MM.1S (cell line): ENCODE measurements at places on chromosomes 2 and 18.
A peak's percentile ranks its signal among the peaks of the same experiment; 100 is the strongest.

- DNase-seq = no peak
Measured at GRCh38 chr18:77096936-77097886, 35.4 kb downstream of the MBP start.

DNA sequence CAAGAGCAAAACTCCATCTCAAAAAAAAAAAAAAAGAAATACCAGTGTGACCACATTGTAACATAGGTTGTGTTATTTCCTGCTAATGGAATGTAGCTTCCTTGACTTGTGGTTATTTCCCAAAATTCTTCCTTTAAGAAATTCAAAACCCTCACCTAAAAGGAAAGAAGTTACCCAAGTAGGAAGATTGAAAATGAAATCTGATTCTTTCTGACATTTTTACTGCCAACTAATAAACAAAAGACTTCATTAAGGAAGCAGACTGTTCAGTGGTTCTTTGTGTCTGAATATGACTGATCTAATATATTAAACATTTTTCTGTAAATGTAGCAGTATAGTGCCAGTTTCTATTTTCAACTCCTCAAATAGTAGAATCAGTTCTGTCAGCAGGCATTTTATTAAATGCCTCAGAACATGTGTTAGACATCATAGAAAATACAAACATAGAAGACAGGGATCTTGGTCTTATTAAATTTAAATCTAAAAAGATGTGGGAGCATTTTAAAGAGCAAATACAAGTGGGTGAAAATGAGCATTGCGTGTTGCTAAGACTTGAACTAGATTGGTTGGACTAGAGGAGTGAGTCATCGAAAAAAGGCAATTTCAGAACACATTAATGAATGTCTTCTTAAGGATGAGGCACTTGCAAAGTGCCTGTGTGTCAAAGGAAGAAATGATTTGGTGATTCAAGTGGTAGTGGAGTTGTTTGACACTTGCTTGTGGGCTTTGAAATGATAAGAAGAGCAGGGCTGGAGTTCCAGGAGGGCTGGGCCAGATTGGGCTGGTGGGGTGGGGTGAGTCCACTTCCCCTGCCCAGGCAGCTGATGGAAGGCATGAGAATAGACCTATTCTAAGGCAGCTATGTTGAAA, 53.4 kb downstream of the PKP4 start:
- no peak for DNase-seq

- no peak for DNase-seq
Measured at GRCh38 chr2:64262071-64262470, 117.9 kb upstream of the PELI1 start.

- peak; percentile 62 for DNase-seq
Measured at GRCh38 chr2:67476809-67477790, 80.0 kb downstream of the ETAA1 start.

- no peak for DNase-seq
Measured at GRCh38 chr2:235803028-235803427, 309.2 kb downstream of the AGAP1 start.

- no peak for DNase-seq
Measured at GRCh38 chr2:72612614-72613160, 213.1 kb downstream of the EXOC6B start.

GRCh38 chr2:217626926-217627325, 375.9 kb downstream of the TNS1 start:
- no peak for DNase-seq

DNA sequence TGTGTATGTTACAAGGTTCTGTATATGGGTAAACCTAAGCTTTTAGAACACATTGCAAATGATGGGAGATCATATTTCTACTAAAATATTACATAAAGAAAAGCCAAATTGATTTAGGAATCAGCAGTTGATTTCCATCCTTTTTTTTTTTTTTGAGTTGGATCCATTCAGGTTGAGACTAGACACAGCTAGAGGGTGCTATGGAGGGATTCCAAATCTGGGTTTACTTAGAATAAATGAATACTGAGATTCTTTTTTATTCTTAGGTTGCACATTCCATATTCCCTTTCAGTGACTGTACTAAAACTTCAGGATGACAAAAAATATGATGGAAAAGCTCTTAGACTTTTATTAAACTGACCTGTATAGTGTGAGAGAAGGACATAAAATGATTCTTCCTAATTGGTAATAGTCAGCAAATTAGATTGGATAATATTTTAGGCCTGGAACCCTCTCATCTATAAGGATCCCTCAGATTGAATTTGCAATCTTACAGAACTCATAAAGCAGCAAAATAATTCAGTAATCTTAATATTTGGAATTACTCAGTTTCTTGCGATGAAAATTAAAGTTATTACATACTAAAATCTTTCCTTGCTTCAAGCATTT, 183.3 kb upstream of the SESTD1 start:
- DNase-seq = no peak

DNA sequence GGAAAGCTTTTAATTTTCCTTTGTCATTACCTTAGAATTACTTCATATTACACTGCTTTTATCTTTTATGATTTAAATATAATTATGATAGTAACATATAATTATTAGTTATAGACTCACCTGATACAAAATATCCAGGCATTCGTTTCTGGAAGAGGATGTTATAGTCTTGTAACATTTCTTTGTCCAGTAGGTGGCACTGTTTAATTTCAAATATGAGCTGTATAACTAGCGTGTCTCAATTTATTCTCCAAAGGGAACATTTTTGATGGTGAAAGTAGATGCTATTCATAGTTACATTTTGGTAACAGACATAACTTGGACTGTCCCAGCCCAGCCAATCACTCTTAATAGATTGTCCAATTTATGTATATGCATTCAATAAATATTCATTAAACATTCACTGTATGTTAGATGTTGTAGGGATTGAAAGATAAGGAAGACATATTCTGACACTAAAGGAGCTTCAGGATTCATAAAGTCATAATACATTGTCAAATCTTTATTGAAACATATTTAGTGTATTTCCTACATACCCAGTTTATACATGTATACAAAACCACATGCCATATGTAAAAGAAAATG, 19.2 kb downstream of the DAW1 start:
- DNase-seq = peak; percentile 58

GRCh38 chr2:152127628-152128027, 28.8 kb upstream of the CACNB4 start:
- DNase-seq = no peak

GRCh38 chr2:152537081-152537651, 180.1 kb downstream of the PRPF40A start:
- no peak for DNase-seq

- DNase-seq = no peak
Measured at GRCh38 chr2:121435790-121436189, 94.9 kb upstream of the RNU4ATAC start.

GRCh38 chr2:159818940-159819339, 20.9 kb upstream of the CD302 start:
- no peak for DNase-seq

DNA sequence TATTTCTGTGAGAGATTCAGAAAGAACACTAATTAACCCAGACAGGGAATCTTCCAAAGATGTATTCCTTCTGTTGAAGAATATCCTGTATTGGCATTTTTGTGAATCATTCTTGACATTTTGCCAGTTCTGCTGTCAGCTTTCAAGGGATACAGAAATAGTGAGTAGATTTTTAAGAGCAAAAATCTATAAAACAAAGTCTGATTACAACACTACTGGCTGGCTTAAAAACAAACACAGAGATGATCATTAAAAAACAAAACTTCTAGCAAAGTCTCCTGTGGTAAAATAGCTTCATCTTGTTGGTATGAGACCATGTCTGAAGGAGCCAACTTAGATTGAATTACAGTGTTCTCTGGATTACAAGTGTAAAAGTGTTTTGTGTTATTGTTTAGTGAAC, 866.3 kb upstream of the KLHL29 start:
- DNase-seq = no peak

GRCh38 chr2:234025891-234026401, 24.6 kb upstream of the SPP2 start:
- DNase-seq = no peak

GRCh38 chr2:24410976-24411375, 50.6 kb upstream of the ITSN2 start:
- no peak for DNase-seq

DNA sequence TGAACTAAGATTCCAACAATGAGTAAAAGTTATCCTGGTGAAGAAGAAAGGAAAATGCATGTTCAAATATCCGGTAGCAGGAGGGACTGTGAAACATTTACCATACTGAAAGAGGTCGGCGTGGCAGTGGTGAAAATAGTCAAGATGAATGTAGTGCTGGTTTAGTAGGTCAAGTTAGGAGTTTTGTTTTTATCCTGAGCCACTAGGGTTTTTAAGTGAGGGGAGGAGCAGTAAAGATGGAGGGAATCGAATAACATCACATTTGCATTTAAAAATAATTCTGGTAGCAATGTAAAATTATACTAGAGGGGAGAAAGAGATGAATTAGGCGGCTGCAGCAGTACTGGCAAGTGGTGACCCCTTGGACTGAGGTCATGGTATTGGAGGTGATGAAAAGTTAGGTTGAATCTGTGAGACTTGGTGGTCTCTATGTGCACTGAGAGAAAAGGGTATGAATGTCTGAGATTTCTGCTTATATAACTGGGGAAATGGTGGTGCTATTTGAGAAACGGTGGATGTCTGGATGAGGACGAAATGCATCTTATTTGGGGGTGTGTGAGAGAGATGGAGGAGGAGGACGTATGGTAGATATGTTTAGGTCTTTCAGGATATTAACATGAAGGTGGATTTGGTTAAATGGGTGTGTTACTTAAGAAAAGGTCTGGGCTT, 5.9 kb downstream of the VAPA start:
- DNase-seq = no peak

DNA sequence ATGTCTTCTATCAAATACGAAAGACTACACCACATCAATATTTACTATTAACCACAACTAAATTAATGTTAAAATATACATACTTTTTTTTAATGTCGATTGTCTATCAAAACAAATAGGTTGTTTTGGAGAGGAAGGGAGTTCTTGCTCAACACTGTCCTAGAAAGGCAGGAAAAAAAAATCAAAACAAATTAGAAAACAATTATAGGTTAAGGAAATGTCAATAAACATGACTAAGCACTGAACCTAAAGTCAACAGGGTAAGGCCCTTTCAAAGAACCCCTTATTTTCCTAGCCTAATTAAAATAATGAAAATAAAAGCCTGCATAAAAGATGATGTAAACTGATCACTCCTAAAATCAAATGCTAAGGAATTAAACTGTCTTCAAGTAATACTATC, 2.8 kb downstream of the CEP76 start:
- DNase-seq = no peak

- DNase-seq = no peak
Measured at GRCh38 chr2:137772451-137772850, 191.8 kb upstream of the HNMT start.

GRCh38 chr2:68740400-68740914, 5.8 kb downstream of the ARHGAP25 start:
- no peak for DNase-seq

- DNase-seq = no peak
Measured at GRCh38 chr2:229350883-229351282, 79.8 kb upstream of the PID1 start.

GRCh38 chr2:167369083-167369482, 480.8 kb downstream of the XIRP2 start:
- no peak for DNase-seq

- peak; percentile 37 for DNase-seq
Measured at GRCh38 chr2:5696404-5696944, 4.3 kb downstream of the SOX11 start.

GRCh38 chr2:184336688-184337087, 261.6 kb upstream of the ZNF804A start:
- no peak for DNase-seq

DNA sequence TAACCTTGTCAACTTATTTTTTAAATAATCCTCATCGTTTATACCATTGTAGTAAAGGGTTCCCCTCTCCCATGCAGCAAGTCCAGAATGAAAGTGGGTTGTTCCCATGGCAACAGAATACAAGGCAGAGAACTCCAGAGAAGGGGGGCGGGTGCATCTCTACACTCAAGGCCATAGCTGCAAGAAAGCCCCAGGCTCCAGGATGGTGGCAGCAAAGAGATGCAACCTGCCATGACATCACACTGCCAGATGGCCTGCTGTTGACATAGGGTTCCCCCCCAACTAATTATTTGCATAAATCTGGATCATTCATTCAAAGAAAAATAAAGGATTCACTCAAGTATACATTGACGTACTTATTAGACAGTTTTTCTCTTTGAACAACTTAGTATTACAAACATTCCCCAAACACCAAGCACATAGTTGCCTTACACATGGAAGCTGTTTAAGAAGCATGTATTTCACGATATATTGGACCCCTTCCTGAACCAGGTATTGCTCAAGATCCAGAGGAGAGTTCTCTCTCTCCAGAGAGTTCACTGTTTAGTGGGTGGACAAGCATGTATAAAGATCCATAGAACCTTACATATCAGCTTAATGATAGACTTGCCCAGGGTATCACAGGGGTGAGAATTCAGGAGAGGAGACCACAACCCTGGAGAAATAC, 87.4 kb upstream of the KLF7 start:
- DNase-seq = no peak

- DNase-seq = no peak
Measured at GRCh38 chr2:80199504-80199903, 105.0 kb downstream of the LRRTM1 start.

GRCh38 chr2:53572696-53573095, 194.9 kb upstream of the CHAC2 start:
- no peak for DNase-seq

DNA sequence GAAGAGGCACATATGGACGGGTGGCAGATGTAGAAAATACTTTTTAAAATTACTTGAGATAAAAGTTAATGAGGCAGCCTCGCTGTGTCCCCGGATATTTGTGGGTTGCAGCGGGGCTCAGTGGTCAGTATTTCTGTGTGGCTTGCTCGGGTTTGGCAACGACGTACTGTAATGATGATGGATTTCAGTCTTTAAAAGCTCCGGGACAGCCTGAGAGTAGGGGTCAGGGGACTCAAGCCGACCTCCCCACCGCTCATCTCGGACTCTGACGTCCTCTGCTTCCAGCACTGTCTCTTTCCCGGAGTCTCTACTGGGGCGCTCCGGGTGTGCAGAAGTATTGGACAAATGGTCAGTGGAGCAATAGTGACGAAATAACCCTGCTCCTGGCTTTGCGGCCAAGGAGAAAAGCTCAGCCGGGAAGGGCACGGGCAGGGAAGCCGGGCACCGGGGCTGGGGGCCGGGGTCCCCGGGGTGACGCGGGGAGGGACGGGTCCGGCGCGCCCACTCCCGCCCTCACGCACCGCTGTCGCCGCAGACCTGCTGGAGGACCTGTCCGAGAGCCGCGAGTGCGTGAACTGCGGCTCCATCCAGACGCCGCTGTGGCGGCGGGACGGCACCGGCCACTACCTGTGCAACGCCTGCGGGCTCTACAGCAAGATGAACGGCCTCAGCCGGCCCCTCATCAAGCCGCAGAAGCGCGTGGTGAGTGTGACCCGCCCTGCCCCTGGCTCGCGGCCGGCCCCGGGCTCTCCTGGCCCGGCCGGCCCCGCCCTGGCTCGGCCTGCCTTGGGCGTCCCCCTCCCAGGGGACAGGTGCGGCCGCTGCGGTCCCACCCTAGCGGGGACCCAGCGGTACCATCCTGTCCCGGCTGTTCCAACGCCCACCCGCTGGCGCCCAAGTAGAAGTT, 7.3 kb downstream of the GATA6 start:
- no peak for DNase-seq

GRCh38 chr2:212939777-212940531, 211.5 kb downstream of the IKZF2 start:
- DNase-seq = no peak

- no peak for DNase-seq
Measured at GRCh38 chr2:224927011-224927410, 115.3 kb downstream of the DOCK10 start.
